Progenitor cell of endocrine pancreas (in vitro differentiated cells): ENCODE measurements at places on chromosomes 13 and 19. TPM values are rescaled to one million over a fixed set of nuclear protein-coding genes. Genes with fewer than 3 reads are reported as not detected.

- H3K4me1 ChIP-seq: peaks cover 46% of the 10 kb centered on the region
- H3K4me3 ChIP-seq: no peak overlapping the region
- no peaks in the 10 kb centered on the region for H3K27me3 ChIP-seq
These were observed 53.2 kb downstream of the CRTC1 start for GRCh38 chr19:18736415-18737336.

- no peak overlapping the region for H3K27ac ChIP-seq
- no peak for DNase-seq
- peaks cover 6% of the 10 kb centered on the region for H3K27me3 ChIP-seq
- H3K4me3 ChIP-seq: no peak overlapping the region
- H3K4me1 ChIP-seq: peaks cover 11% of the 10 kb centered on the region
- H3K36me3 ChIP-seq: no peaks in the 10 kb centered on the region
These were observed 192.8 kb upstream of the IRS2 start for GRCh38 chr13:109979228-109979627.

GRCh38 chr13:48849515-48849914, 126.2 kb upstream of the FNDC3A start:
- no peaks in the 10 kb centered on the region for H3K36me3 ChIP-seq
- H3K27ac ChIP-seq: no peak overlapping the region
- peaks cover 17% of the 10 kb centered on the region for H3K4me1 ChIP-seq
- no peak overlapping the region for H3K4me3 ChIP-seq

DNA sequence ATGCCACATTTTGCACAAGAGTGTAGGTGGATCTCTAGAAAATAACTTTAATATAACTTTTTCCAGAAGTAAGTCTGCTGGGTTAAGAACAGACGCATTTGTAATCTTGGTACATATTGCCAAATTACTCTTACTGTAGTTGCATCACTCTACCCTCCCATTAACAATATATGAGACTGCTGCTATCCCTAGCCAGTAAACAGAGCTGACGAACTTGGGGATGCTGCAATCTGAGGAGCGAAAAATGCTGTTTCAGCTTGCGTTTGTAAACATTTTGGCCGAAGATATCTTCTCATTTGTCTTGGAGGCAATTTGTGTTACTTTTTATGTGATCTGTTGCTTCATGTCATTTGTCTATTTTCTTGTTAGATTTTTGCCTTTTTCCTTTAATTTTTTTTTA, 1482.8 kb downstream of the OLFM4 start:
- H3K4me1 ChIP-seq: no peaks in the 10 kb centered on the region
- H3K27me3 ChIP-seq: no peaks in the 10 kb centered on the region
- H3K36me3 ChIP-seq: no peaks in the 10 kb centered on the region
- no peak overlapping the region for H3K27ac ChIP-seq

Gene BLVRB
- 14.0 and 16.4 TPM in 2 replicates for total RNA-seq

- no peak overlapping the region for H3K4me3 ChIP-seq
- no peak overlapping the region for H3K27ac ChIP-seq
- H3K27me3 ChIP-seq: no peaks in the 10 kb centered on the region
- H3K36me3 ChIP-seq: peaks cover 1% of the 10 kb centered on the region
These were observed 11.0 kb upstream of the CASP14 start for GRCh38 chr19:15038294-15038693.

GRCh38 chr19:33432446-33433170, 59.1 kb downstream of the CEBPG start:
- H3K27ac ChIP-seq: no peak overlapping the region
- no peak for DNase-seq
- no peaks in the 10 kb centered on the region for H3K4me1 ChIP-seq
- H3K4me3 ChIP-seq: no peak overlapping the region
- H3K27me3 ChIP-seq: no peaks in the 10 kb centered on the region
- no peaks in the 10 kb centered on the region for H3K36me3 ChIP-seq

DNA sequence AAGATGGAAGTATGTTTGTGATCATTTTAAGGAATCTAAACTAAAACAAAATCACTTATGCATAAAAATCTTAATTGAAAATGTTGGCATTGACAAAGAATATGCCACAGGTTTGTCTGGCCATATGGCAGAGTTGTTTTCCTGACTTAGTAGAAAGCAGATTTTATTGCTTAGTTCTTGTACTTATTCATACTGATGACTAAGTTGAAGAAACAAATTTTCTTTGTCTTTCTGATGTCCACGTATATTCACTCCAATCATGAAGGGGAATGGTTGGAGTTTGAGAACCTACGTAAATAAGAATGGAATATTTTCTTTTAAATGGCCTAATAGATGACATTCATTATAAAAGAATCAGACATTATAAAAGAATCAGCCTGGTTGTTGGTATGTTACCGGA, 8.0 kb upstream of the GPC6 start:
- no peak for DNase-seq
- no peaks in the 10 kb centered on the region for H3K27me3 ChIP-seq
- H3K4me3 ChIP-seq: no peak overlapping the region
- peaks cover 18% of the 10 kb centered on the region for H3K4me1 ChIP-seq
- H3K36me3 ChIP-seq: no peaks in the 10 kb centered on the region

DNA sequence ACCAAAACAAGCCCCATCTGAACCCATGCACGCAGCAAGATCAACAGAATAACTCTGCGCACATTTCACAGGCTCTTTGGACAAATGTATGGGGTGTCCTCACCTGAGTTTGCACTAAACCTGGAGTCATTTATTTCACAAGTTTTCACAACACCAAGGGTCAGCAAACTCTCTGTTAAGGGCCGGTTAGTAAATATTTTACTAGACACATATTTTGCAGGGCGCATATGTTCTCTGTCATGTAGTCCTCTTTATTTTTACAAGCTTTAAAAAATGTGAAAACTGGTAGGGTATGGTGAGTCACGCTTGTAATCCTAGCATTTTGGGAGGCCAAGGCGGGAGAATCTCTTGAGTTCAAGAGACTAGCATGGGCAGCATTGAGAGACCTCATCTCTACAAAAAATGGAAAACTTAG, 45.5 kb upstream of the DPRX start:
- H3K27ac ChIP-seq: no peak overlapping the region
- peaks cover 1% of the 10 kb centered on the region for H3K4me1 ChIP-seq
- H3K36me3 ChIP-seq: no peaks in the 10 kb centered on the region
- no peak for DNase-seq
- no peak overlapping the region for H3K4me3 ChIP-seq
- H3K27me3 ChIP-seq: no peaks in the 10 kb centered on the region

DNA sequence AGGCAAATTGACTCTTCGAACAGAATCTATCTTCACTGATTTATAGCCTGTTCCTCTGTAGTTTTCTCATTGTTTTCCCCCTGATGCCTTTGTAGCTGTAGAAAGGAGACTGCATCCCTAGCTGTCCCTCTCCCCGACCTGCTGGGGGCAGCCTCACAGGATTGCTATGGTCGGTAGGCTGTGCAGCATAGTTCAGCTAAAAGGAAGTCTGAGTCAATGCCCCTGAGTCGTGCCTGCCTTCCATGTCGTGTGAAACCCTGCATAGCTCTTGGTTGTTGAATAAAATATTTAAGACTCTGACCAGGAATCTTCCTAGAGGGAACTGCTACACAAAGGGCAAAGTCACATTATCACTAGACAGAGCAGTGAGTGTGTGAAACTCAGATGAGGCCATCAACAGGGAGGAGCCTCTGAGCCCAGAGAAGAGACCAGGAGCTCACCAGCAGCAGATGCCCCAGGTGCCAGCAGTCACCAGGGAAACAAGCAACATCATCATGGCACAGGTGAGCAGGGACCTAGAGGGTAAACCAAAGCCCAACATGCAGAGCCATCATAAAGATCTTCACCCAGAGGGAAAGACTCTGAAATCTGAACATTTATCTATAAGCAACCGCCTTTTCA, 108.4 kb upstream of the NBEA start:
- no peak for DNase-seq
- no peaks in the 10 kb centered on the region for H3K36me3 ChIP-seq
- H3K4me3 ChIP-seq: no peak overlapping the region
- no peaks in the 10 kb centered on the region for H3K27me3 ChIP-seq

DNA sequence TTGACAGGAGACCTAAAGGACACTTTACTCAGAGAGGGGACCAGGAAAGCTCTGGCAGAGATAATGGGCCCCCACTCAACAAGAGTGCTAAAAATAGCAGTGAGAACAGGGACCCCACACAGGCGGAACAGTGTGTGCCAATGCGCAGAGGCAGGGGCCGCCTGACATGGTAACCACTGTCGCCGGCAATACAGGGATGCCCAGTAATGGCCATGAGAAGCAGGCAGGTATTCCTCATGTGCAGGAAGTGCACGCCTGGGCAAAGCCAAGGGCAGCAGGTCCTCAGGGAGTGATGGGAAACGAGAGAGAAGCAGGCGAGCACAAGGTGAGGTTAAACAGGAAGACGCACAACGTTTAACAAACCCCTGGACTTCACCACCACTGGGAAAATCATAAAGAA, 757.1 kb downstream of the LIG4 start:
- DNase-seq: no peak
- peaks cover 7% of the 10 kb centered on the region for H3K4me1 ChIP-seq
- no peak overlapping the region for H3K4me3 ChIP-seq
- peaks cover 5% of the 10 kb centered on the region for H3K36me3 ChIP-seq
- H3K27ac ChIP-seq: no peak overlapping the region
- no peaks in the 10 kb centered on the region for H3K27me3 ChIP-seq

GRCh38 chr13:46229251-46229650, 17.5 kb downstream of the LRRC63 start:
- DNase-seq: no peak
- no peaks in the 10 kb centered on the region for H3K27me3 ChIP-seq
- no peak overlapping the region for H3K4me3 ChIP-seq
- no peaks in the 10 kb centered on the region for H3K4me1 ChIP-seq
- peaks cover 3% of the 10 kb centered on the region for H3K36me3 ChIP-seq
- no peak overlapping the region for H3K27ac ChIP-seq

Gene HCST
- total RNA-seq: 1.6 TPM in 1 of 2 replicates, not detected in the other

DNA sequence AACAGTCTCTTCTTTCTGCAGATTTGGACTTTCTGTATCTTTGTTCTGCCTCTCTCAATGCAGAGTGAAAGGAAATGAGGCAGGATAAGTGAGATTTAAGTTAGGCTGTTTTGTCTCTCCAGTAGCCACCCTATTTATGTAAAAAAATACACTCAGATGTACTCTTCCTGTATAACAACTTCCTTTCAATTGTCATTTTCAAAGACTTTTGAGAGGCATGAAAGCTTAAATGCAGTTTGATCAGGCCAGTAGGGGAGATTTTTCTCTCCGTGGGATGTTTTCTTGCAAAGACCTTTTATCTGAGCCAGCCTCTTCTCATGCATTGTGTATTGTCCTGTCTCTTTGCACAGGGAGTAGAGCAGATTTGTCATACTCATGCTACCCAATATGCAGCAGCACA, 166.8 kb downstream of the SLITRK5 start:
- no peaks in the 10 kb centered on the region for H3K4me1 ChIP-seq
- H3K36me3 ChIP-seq: no peaks in the 10 kb centered on the region
- no peak for DNase-seq
- H3K27me3 ChIP-seq: no peaks in the 10 kb centered on the region

DNA sequence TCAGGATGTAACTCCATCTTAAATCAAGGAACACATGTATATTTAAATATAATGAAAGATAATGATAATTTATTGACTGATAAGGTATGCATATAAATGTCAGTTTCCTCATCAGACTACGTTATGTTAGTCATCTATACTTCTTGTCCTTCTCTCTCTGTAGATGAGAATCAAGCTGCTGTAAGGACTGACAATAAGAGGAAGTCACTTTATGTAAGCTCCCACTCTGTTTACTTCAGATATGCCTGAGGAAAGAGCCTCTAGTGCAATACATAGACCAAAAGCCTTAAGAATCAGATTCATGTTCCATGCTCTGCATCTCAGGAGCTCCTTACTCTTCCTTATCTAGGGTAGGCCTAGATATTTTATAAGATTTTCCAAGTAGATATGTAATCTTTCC, 9.6 kb upstream of the SLITRK6 start:
- DNase-seq: no peak
- H3K4me3 ChIP-seq: no peak overlapping the region
- H3K27ac ChIP-seq: no peak overlapping the region
- no peaks in the 10 kb centered on the region for H3K4me1 ChIP-seq

GRCh38 chr19:5588441-5588840, 20.7 kb upstream of the TINCR start:
- no peak for DNase-seq
- peaks cover 18% of the 10 kb centered on the region for H3K36me3 ChIP-seq
- no peaks in the 10 kb centered on the region for H3K27me3 ChIP-seq
- H3K4me3 ChIP-seq: no peak overlapping the region
- H3K4me1 ChIP-seq: peaks cover 4% of the 10 kb centered on the region
- no peak overlapping the region for H3K27ac ChIP-seq

GRCh38 chr13:56424246-56424645, 716.5 kb upstream of the PRR20A start:
- no peaks in the 10 kb centered on the region for H3K4me1 ChIP-seq
- no peaks in the 10 kb centered on the region for H3K36me3 ChIP-seq
- no peak for DNase-seq

Gene SHISA2
- total RNA-seq: 15.2 and 18.1 TPM in 2 replicates

DNA sequence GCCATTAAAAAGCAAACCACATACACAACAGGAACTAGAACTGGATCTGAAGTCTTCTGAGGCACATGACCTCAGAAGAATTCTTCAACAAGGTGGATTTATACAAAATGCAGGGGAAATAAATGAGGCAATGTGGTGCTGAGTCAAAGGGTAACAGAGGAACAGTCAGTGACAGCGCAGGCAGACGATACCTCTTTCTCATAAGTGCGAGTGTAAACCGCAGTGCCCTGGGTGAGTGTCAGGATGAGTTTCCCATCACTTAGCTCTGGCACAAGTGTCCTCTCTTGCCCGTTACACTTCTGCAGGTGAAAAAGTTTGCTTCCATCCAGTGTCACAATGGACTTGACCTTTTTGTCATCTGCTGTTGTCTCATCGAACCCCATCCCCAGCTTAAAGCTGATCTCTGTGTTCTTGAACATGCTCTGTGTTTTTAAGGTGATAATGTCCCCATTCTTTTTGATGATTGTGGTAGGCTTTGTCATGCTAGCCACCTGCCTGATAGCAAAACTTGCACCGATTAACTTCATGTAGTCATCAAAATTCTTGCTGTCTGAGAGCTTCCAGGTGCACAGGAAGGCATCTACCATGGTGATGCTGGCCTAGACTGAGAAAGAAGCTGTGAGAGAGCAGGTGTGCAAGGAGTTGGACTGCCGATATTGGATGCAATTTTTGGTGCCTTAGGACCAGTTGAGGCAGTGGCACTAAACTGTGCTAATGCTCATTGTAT, 97.3 kb downstream of the AKAP11 start:
- H3K4me1 ChIP-seq: no peaks in the 10 kb centered on the region
- no peak for DNase-seq
- H3K27ac ChIP-seq: no peak overlapping the region
- no peak overlapping the region for H3K4me3 ChIP-seq
- no peaks in the 10 kb centered on the region for H3K27me3 ChIP-seq
- no peaks in the 10 kb centered on the region for H3K36me3 ChIP-seq

GRCh38 chr13:72599178-72599743, 128.2 kb downstream of the MZT1 start:
- H3K27ac ChIP-seq: no peak overlapping the region
- no peaks in the 10 kb centered on the region for H3K36me3 ChIP-seq
- no peaks in the 10 kb centered on the region for H3K27me3 ChIP-seq
- H3K4me3 ChIP-seq: no peak overlapping the region
- DNase-seq: no peak
